Mesothelial cell of epicardium (in vitro differentiated cells): ENCODE measurements at places on chromosomes 3 and 15.

DNA sequence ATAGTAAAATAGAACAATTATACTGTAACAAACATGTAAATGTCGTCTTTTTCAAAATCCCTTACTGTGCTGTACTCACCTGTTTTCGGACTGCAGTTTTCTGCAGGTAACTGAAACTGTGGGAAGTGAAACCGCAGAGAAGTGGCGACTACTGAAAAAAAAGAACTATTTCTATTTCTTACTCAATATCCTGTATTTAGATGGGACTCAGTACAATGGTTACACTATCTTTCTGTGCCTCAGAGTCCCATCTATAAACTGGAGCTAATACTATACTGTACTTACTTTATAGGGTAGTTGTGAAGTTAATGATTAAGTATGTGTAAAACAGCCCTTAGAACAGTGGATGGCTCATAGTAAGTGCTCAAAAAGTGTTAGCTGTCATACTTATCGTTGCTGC, 14.3 kb upstream of the P2RY12 start:
- no peak overlapping the region for H3K27ac ChIP-seq
- H3K4me3 ChIP-seq = no peak overlapping the region
- H3K27me3 ChIP-seq = no peaks in the 10 kb centered on the region
- no peak for DNase-seq
- peaks cover 10% of the 10 kb centered on the region for H3K4me1 ChIP-seq

- no peaks in the 10 kb centered on the region for H3K27me3 ChIP-seq
- no peak overlapping the region for H3K4me3 ChIP-seq
- DNase-seq = no peak
- H3K27ac ChIP-seq = no peak overlapping the region
Measured at GRCh38 chr3:196175722-196176121, 35.5 kb downstream of the ZDHHC19 start.

DNA sequence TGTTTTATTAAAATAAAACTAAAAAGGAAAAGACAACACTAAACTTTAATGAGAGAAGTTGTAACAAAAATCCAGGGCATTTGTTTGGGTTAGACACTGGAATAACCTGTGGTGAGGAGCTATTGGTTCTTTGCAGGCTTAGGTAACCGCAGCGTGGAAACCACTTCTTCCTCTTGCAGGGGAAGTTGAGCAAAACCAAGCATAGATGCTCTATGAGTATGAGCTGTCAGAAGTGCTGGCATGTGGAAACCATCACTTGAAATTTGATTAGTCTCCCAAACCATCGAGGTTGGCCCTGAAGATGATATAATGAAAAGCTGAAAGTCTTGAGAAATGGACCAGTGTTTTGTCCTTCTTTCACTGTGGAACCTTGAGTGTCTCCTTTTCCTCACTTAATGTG, 127.1 kb upstream of the RBMS3 start:
- H3K4me1 ChIP-seq = peaks cover 13% of the 10 kb centered on the region
- no peak overlapping the region for H3K4me3 ChIP-seq
- H3K27ac ChIP-seq = no peak overlapping the region
- peaks cover 3% of the 10 kb centered on the region for H3K36me3 ChIP-seq
- no peaks in the 10 kb centered on the region for H3K27me3 ChIP-seq

GRCh38 chr3:70856414-70857162, 544.1 kb upstream of the MDFIC2 start:
- DNase-seq = no peak
- no peak overlapping the region for H3K4me3 ChIP-seq
- no peaks in the 10 kb centered on the region for H3K36me3 ChIP-seq
- peaks cover 45% of the 10 kb centered on the region for H3K4me1 ChIP-seq
- H3K27me3 ChIP-seq = no peaks in the 10 kb centered on the region

GRCh38 chr3:45640091-45640507, 45.5 kb downstream of the LIMD1 start:
- peaks cover 33% of the 10 kb centered on the region for H3K4me1 ChIP-seq
- H3K36me3 ChIP-seq = peaks cover 13% of the 10 kb centered on the region
- no peak for DNase-seq
- peaks cover 2% of the 10 kb centered on the region for H3K27me3 ChIP-seq
- H3K27ac ChIP-seq = peak overlapping the region; percentile 41
- no peak overlapping the region for H3K4me3 ChIP-seq

DNA sequence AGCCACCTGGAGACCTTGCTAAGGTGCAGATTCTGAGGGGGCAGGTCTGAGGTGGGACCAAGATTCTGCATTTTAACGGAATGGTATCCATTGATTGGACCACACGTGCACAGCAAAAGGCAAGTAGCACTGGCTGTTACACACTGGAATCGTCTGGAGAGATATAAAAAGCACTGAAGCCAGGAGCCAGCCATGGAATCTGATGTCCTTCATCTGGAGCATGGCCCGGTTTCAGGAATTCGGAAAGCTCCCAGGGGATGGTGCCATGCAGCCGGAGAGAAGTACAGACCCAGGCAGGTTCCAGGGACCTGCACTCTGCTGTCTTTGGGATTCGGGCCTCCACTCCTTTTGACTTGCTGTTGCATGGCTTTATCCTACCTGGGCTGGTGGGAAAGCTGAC, 28.8 kb upstream of the PRR20G start:
- H3K4me3 ChIP-seq = no peak overlapping the region
- peaks cover 52% of the 10 kb centered on the region for H3K27me3 ChIP-seq
- DNase-seq = no peak
- H3K27ac ChIP-seq = no peak overlapping the region

- no peak for DNase-seq
- H3K27me3 ChIP-seq = peaks cover 37% of the 10 kb centered on the region
- no peak overlapping the region for H3K27ac ChIP-seq
- no peaks in the 10 kb centered on the region for H3K36me3 ChIP-seq
Measured at GRCh38 chr3:134928819-134929218, 133.8 kb downstream of the EPHB1 start.

DNA sequence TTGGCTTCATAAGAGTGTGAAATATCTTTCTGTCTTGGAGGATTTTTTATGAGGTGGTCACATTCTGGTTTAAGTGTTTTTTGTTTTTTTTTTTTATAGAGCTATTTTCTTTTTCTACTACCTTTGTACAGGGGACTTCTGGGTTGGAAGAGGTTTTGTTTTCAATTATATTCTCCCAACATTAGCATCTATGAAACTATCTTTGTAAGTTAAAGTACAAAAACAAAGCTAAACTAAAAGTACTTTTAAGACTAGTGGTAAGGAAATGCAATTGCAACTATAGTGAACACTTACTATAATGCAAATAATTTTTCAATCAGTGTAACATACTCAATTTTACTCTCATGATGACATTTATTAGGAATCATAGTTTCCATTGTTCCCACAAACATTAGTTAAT, 688.2 kb downstream of the SI start:
- H3K4me3 ChIP-seq = no peak overlapping the region
- H3K36me3 ChIP-seq = no peaks in the 10 kb centered on the region
- H3K27me3 ChIP-seq = no peaks in the 10 kb centered on the region
- DNase-seq = no peak
- no peaks in the 10 kb centered on the region for H3K4me1 ChIP-seq

DNA sequence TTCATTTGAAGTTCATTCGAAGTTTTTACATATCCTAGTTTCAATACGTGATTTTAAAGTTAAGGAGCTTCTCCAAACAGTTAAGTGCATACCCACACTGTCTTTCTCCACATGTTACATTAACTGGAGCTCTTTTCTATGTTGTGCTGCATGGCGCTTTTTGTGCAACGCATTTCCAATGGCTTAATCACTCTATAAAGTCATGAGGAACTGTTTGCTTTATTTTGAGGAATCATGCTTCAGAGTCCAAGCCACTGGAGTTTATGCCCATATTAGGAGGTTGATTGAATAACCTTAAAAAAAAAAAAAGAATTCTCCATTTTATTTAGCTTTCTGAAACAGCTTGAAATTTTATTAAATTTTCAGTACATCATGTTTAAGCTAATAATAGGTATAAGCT, 109.4 kb upstream of the MBNL1 start:
- H3K36me3 ChIP-seq = no peaks in the 10 kb centered on the region
- no peak for DNase-seq
- no peaks in the 10 kb centered on the region for H3K27me3 ChIP-seq

- H3K4me1 ChIP-seq = peaks cover 15% of the 10 kb centered on the region
- no peaks in the 10 kb centered on the region for H3K36me3 ChIP-seq
- peak overlapping the region; percentile 59 for H3K4me3 ChIP-seq
- no peak overlapping the region for H3K27ac ChIP-seq
- DNase-seq = no peak
Measured at GRCh38 chr3:138947495-138948121, 591 bp downstream of the FOXL2NB start.

GRCh38 chr3:59919586-59919985, 869.8 kb upstream of the CFAP20DC start:
- no peaks in the 10 kb centered on the region for H3K36me3 ChIP-seq
- no peaks in the 10 kb centered on the region for H3K4me1 ChIP-seq
- no peak overlapping the region for H3K4me3 ChIP-seq
- peaks cover 3% of the 10 kb centered on the region for H3K27me3 ChIP-seq
- H3K27ac ChIP-seq = no peak overlapping the region

GRCh38 chr3:172153335-172153861, 114.0 kb downstream of the FNDC3B start:
- H3K27me3 ChIP-seq = no peaks in the 10 kb centered on the region
- peaks cover 3% of the 10 kb centered on the region for H3K36me3 ChIP-seq
- DNase-seq = peak; percentile 34
- no peak overlapping the region for H3K4me3 ChIP-seq

DNA sequence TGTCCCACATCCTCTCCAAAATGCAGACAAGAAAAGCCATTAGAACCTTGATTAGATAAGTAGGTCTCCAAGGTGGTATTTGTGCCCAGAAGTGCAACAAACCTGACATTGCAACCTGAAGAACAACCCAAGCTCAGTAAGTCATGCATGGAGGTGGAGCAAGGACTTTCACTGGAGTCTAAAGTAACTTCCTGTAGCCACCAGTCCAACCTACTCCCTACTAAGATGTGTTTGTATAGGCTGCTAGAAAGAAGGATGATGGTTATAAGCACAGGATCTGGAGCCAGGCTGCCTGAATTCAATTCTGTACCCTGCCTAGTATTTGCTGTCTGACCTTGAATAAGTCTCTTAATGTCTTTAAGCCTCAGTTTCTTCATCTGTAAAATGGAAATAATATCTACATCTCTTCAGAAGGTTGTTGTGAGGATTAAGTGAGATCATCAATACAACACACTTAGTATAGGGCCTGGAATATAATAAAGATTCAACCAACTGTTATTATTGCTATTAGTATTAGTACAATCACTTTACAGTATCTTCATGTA, 32.3 kb downstream of the HDC start:
- no peaks in the 10 kb centered on the region for H3K4me1 ChIP-seq
- H3K27me3 ChIP-seq = no peaks in the 10 kb centered on the region
- DNase-seq = no peak
- H3K4me3 ChIP-seq = no peak overlapping the region
- no peaks in the 10 kb centered on the region for H3K36me3 ChIP-seq

- H3K4me1 ChIP-seq = peaks cover 4% of the 10 kb centered on the region
- no peak for DNase-seq
- no peak overlapping the region for H3K27ac ChIP-seq
- no peaks in the 10 kb centered on the region for H3K36me3 ChIP-seq
- H3K4me3 ChIP-seq = no peak overlapping the region
- H3K27me3 ChIP-seq = no peaks in the 10 kb centered on the region
Measured at GRCh38 chr3:16433701-16434151, 79.8 kb downstream of the RFTN1 start.

DNA sequence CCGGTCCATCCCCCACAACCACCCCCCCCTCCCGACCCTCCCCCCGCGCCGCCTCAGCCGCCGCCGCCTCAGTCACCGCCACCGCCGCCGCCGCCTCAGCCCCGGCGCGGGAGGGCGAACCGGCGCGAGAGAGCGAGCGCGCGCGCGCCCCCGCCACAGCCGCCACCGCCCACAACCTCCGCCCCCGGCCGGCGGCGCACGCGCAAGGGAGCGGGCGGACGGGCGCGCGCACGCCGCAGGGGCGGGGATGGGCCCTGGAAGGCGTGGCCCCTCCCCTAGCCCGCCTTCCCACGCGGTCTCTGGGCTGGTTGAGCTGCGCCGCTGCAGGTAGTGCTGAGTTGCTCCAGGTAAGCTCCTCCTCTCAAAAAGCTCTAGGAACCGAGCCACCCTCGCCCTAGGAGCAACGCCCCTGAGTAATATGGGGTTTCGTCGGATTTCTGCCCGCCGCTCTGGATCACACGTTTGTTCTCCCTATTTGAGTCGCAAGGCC, at the start of gene TMCC1:
TSS of gene TMCC1 (minus strand) at position 131 of the 490 bp plus-strand sequence.
- peaks cover 10% of the 10 kb centered on the region for H3K36me3 ChIP-seq
- H3K4me3 ChIP-seq = peak within 1 kb of the TSS; percentile 95
- no peaks in the 10 kb centered on the region for H3K27me3 ChIP-seq

DNA sequence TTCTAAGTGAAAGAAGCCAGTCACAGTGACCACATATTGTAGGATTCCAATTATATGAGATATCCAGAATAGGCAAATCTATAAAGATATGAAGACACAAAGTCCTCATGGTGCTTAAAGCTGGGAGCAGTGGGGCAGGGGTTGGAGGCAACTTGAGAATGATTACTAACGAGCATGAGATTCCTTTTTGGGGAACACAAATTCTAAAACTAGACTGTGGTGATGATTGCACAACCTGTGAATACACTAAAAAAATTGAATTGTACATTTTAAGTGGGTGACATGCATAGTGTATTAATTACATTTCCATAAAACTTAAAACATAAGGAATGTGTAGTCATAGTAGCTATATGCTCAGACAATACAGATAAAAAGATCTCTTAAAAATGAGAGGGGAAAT, 103.2 kb downstream of the DPH6 start:
- DNase-seq = no peak
- no peaks in the 10 kb centered on the region for H3K27me3 ChIP-seq
- peak overlapping the region; percentile 66 for H3K27ac ChIP-seq
- peaks cover 30% of the 10 kb centered on the region for H3K36me3 ChIP-seq
- peaks cover 29% of the 10 kb centered on the region for H3K4me1 ChIP-seq

GRCh38 chr15:66670762-66671580, 31.1 kb upstream of the SMAD6 start:
- peak overlapping the region; percentile 85 for H3K27ac ChIP-seq
- no peak for DNase-seq
- H3K36me3 ChIP-seq = peaks cover 3% of the 10 kb centered on the region
- H3K27me3 ChIP-seq = no peaks in the 10 kb centered on the region

DNA sequence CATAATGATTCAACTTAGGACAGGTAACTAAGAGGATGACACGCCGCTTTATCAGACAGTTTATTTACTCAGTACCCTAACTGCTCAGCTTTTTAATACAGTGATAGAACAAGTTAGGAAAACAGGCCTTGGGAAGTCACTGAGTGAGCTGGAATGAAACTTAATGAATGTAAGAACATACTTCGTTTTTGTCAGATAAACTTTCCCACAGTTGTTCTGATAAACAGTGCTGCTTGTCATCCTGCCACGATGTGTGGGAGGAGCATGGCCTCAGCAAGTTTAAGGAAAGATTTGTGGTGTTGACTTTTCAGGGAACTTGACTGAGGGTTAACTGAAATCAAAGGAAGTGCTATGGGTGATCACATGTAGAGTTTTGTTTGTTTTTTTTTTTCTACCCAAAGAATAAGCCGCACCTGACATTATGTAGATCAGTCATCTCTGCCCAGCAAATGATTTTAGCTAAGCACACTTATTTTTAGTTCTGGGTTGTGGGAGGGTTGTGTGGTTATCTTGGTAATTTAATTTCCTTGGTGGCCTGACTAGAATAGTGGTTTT, 5.6 kb upstream of the P2RY14 start:
- no peak for DNase-seq
- H3K4me3 ChIP-seq = no peak overlapping the region
- no peaks in the 10 kb centered on the region for H3K27me3 ChIP-seq
- peaks cover 44% of the 10 kb centered on the region for H3K4me1 ChIP-seq
- peak overlapping the region; percentile 70 for H3K27ac ChIP-seq
